ENCODE measurements at places on chromosomes 16 and 17. TPM values are rescaled to one million over a fixed set of nuclear protein-coding genes. Genes with fewer than 3 reads are reported as not detected.

Gene BTBD17
- not detected for total RNA-seq

Gene WNT3
- 0.48 TPM for total RNA-seq

Gene TMEM132E
- total RNA-seq: under 0.01 TPM

Gene HAS3
- total RNA-seq: 10.5 TPM

Gene UTS2R
- total RNA-seq: not detected

Gene MAFG
- total RNA-seq: 12.3 TPM

Gene TBC1D3E
- total RNA-seq: not detected

Gene HOXB8
- 4.6 TPM for total RNA-seq

Gene TPSG1
- not detected for total RNA-seq

Gene ULK2
- total RNA-seq: 23.0 TPM

Gene NPIPB13
- total RNA-seq: 5.9 TPM

Measured in breast epithelium (tissue), 4 donors.